Esophagus squamous epithelium (tissue), 5 donors: ENCODE measurements at places on chromosomes 11 and 22.

- DNase-seq = no peak
These were observed at the start of gene VWCE for GRCh38 chr11:61294717-61295595. Gene VWCE (minus strand): TSS chr11:61295316. CDS start chr11:61295037, 279 bp downstream.

DNA sequence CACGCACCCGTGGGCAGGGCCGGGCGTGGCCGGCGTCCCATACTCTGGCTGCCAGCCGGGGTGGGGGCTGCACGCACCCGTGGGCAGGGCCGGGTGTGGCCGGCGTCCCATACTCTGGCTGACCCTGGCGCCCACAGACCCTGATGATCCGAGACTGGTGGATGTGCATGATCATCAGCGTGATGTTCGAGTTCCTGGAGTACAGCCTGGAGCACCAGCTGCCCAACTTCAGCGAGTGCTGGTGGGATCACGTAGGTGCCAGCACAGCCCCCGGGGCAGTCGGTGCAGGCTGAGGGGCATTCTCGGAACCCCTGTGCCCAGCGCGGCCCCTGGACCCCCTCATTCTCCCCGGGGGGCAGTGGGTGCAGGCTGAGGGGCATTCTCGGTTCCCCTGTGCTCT, 19.0 kb downstream of the RNH1 start:
- no peak for DNase-seq

GRCh38 chr11:88521799-88522201, 184.3 kb upstream of the CTSC start:
- no peak for DNase-seq

DNA sequence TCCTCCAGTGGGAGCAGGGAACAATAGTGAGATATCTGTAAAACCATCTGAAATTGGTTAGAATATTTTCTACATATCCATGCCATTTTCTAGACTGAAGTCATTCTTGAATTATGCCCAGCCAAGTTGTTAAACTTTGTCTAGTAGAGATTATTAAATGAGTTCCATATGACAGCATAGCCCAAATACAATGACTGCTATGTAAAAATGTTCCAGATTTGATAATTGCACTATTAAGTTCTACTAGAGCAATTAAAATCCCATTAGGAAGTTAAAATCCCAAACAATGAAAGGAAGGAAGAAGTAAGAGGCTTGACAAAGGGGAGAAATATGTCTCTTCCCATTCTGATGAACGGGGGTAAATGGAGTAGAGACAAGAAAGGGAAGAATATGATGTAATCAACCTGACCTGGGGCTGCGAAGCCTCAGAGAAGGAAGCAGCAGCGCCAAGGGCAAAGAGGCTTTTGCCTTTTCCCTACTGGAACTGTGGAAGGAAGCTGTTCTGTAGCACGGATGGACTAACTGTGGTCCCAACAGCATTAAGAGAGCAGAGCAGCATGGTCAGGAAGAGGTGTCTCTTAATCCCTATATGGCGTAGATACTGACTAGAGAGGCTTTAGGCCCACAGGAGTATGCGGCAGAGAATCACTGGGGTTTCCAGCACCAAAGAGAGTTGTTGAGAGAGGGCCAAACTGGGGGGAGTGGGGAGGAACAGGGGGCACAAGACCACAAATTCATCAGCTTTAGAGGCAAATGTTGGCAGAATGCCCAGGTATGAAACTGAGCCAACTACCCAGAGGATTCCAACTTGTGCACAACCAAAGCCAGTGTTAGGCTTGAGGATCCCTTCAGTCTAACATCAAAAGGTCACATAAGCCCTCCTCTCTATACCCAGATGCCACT, 26.7 kb downstream of the RRP8 start:
- no peak for DNase-seq

- DNase-seq = no peak
These were observed 17.1 kb upstream of the SYTL2 start for GRCh38 chr11:85827748-85828639.

DNA sequence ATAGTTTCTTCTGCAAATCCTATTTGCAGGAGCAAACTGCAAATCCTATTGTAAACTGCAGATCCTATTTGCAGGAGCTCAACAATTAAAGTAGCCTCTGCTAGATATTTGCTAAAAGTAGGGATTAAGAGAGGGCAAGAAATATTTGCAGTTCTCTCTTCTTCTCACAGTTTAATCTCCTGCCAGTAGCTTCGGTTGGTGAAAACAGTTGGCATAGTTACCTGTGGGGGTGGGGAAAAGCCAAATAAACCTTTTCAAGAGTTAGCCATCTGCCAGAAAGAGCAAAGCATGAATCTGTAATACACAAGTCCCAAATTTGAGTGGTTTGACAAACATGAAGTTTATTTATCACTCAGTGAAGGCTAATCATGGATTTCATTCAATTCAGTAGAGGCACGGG, 942.5 kb downstream of the JRKL start:
- no peak for DNase-seq

DNA sequence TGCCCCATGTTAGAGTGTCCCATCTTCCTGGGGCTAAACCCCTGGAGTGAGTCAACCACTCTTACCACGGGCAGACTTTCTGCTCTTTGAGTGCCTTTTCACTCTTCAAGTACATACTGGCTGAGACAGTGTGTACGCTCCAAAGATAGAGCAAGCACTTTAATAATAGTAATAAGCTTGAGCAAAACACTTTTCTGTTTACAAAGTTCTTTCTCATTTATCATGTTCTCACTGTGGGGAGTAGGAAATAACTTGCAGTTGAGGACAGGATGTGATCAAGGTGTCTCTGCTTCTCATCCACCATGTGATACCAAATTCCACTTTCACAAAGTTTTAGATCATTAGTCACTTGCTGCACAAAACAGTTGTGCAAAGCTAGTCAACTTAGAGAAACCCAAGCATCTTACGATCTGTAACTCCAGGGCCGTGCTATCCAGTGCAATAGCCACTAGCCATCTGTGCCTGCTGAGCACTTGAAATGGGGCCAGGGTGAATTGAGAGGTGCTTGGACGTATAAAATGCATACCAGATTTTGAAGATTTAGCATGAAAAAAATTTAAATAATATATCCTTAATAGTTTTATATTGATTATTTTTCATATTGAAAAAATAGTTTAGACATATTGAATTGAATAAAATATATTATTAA, 135.3 kb downstream of the KIF18A start:
- no peak for DNase-seq

DNA sequence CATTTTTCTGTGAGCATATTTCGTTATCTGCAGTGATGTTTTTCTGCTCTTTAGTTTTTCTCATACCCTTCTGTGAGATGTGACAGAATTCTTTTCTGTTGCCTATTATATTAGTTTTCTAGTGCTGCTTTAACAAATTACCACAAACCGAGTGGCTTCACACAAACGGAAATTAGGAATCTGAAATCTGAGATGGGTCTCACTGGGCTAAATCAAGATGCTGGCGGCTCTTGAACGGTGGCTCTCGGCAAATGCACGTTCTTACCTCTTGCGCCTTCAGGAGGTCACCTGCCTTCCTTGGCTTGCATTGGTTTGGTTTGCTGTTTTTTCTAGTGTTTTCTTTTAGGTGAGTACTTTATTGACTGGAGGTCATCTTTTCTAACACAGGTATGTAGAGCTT, 13.0 kb downstream of the ZBED4 start:
- DNase-seq = no peak

- no peak for DNase-seq
These were observed 12.5 kb downstream of the NNMT start for GRCh38 chr11:114308689-114309089.

DNA sequence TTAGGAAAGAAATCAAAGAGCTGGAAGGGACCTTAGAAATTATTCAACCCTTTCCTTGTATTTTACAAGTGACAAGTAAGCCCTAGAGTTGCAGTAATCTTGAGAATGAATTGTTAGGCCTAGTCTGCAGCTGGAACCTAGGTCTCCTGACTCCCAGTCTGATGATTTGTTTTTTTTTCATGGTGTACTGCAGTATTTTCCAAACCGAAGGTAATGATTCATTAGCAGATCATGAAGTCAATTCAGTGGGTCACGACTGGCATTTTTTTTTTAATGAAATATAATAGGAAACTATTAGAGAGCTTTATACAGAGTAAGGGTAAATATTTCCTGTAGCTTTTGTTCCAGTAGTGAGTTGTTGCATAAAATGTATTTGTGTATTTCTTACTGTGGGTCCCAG, 42.8 kb downstream of the EXT2 start:
- no peak for DNase-seq

GRCh38 chr22:46074771-46075551, 75.4 kb upstream of the PPARA start:
- DNase-seq = no peak

DNA sequence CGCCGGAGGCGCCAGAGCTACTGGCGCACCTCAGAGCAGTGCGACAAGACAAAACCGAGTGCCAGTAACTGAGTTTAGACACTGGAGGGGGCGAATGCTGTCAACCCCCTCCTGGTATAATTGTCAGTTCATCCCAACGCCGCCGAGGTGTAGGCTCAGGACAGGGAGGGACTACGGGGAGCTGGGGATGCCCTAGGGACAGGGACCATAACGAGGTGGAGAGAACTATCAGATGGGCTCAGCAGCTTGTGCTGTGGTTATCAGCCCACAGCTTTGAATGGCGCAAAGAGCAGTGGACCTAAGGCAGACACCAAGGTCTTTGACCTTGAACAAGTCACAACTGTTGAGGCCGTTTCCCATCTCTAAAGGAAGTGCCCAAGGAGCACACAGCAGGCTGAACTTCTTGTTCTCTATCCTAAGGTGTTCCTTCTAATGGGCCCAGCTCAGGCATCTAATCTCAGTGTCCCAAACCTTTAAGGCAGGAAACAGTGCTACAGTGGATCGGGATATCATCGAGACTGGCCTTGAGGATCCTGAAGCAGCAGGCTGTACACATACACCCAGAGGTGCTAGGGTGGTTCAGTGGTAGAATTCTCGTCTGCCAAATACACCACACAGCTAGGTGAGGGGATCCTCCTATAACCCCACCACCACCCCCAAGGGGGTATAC, 958 bp upstream of the TUT1 start:
- no peak for DNase-seq

GRCh38 chr11:47980088-47980906, at the start of gene PTPRJ:
Gene PTPRJ (plus strand): TSS chr11:47980559. CDS start chr11:47980913, 354 bp downstream.
- DNase-seq = no peak

- no peak for DNase-seq
These were observed 49.1 kb downstream of the MICAL2 start for GRCh38 chr11:12159351-12160099.

- DNase-seq = no peak
These were observed 24.5 kb downstream of the DUSP8 start for GRCh38 chr11:1547467-1548098.

GRCh38 chr11:129691142-129691541, 124.5 kb upstream of the TMEM45B start:
- DNase-seq = no peak

GRCh38 chr11:67272327-67273259, 6.3 kb downstream of the GRK2 start:
- no peak for DNase-seq

- no peak for DNase-seq
These were observed 50.1 kb upstream of the SHANK2 start for GRCh38 chr11:71302534-71302909.

DNA sequence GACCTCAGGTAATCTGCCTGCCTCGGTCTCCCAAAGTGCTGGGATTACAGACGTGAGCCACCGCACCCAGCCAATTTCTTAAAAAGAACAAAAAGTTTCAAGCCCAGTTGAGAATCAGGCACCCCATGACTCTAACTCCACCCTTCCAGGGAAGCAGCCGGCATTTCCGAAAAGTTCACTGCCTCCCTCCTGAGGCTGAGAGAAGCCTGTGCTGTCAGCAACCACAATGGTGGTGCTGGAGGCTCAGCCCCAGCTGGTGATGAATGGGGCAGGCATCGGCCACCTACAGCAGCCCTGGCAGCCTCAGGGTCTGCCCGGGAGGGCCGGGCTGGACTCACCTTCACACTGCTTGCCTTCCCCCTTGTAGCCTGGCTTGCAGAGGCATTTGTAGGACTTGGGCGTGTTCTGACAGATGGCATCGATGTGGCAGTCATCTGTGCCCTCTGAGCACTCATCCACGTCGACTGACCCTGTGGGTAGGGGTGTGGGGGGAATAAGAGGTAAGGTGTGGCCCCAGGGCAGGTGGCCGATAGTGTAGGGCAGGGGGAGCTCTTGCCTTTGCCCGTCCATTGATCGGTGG, 4.3 kb downstream of the SCUBE1 start:
- DNase-seq = no peak

DNA sequence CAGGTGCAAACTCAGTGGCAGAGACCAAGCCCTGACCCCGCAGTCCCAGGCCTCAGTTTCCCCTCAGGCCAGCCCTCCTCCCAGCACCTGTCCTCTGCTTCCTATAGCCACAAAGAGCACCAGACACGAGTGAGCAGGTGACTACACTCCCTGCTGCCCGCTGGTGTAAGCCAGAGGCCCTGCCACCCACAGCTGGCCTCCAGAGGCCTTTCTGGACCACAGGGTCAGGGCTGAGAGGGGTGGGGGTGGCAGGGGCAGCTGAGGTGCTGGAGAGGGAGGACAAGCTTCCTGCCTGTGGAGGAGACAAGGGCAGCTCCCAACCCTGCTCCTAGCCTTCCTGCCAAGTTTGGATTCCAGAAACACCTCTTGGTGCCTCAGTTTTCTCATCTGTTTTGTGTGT, 31.3 kb upstream of the WNT7B start:
- DNase-seq = no peak

GRCh38 chr11:67666303-67666645, 8.1 kb downstream of the ALDH3B2 start:
- no peak for DNase-seq

DNA sequence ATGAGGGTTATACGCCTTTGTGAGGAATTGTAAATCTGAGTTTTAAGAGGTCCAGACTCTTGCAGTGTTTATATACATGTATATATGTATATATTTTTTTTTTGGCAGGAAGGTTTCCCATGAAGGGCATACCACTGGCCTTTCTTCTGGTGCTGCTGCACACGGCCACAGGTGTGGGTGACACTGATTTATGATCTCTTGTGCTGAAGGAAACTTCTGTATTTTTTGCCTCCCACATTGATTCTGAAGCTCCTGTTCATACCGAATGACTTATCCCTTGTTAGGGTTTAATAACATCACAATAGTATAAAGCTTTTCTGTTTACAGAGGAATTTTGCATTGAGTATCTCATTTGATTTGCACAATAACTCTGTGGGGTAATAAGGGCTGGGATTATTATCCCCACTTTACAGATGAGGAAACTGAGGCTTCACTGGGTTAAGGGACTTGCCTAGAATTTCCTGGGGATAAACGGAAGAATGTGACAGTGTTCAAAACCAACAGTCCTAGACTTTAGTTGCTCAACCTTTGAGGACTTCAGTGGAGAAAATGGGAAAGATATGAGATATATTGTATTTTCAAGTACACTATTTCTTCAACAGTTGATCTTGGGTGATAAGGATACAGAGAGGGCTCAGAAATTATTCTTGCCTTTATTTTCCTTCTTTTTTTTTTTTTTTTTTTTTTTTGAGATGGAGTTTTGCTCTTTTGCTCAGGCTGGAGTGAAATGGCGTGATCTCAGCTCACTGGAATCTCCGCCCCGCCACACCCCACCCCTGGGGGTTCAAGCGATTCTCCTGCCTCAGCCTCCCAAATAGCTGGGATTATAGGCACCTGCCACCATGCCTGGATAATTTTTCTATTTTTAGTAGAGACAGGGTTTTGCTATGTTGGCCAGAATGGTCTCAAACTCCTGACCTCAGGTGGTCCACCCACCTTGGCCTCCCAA, 70.1 kb downstream of the MICAL2 start:
- DNase-seq = no peak
